ENCODE measurements at places on chromosomes 12 and 14.
A peak's percentile ranks its signal among the peaks of the same experiment; 100 is the strongest.

DNA sequence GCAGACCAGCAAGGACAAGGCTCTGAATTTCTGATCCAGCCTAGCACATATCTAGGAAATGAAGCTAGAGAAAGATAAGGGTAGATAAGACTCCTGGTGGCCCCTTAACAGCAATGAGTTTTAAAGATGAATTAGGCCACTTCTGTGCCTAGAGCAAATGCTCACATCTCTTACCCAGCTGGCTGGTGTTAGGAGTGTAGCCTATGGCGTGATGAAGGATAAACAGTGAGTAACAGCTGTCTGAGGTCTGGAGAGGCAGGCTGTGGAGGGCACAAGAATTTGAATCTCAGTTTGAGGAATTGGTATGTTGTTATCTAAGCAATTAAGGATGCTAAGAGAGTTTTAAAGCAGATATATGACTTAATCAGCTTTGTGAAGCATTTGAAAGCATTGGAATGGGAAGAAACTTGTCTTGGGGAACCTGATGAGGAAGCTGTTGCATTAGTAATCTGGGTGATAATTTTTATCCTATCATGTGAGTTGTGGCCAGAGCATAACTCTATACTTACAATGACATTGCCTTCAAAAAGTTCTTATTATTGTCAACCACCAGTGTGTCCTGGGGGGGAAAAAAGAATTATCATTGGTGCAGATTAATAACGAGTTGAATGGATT is 161.8 kb downstream of the SRGAP1 start:
- DNase-seq: no peak

DNA sequence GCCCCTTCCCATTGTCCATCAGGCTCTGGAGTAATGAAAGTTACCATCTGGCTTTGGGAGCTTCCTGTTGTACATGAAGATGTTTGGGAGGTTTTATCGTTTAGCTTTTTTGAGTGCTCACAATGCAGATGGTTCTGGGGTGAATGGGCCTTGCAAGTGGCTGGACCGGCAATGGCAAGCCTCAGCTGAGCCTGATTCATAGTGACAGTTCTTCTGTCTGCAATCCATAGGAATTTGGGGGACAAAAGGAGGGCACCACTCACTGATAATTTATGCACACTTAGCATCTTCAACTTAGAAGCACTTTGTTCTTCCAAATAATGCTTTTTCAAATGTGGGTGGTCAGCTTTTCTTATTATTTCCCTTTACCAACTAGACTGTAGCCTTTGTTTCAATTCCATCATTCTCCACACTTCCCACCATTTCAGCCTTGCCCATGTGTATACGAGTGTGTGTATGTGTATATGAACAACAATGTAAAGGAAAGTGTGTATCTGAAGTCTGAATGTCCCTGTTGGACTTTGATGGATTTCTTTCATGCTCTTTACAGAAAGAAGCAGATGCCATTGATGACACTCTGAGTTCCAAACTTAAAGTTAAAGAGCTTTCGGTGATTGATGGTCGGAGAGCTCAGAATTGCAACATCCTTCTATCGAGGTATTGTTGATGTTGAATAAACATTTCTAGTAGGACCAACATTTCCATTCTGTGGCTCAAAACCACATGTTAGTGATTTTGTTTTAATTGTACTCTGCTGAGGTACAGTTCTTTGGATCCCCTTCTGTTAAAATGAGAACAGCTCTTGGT is 125.5 kb downstream of the GPR135 start:
- no peak for DNase-seq

DNA sequence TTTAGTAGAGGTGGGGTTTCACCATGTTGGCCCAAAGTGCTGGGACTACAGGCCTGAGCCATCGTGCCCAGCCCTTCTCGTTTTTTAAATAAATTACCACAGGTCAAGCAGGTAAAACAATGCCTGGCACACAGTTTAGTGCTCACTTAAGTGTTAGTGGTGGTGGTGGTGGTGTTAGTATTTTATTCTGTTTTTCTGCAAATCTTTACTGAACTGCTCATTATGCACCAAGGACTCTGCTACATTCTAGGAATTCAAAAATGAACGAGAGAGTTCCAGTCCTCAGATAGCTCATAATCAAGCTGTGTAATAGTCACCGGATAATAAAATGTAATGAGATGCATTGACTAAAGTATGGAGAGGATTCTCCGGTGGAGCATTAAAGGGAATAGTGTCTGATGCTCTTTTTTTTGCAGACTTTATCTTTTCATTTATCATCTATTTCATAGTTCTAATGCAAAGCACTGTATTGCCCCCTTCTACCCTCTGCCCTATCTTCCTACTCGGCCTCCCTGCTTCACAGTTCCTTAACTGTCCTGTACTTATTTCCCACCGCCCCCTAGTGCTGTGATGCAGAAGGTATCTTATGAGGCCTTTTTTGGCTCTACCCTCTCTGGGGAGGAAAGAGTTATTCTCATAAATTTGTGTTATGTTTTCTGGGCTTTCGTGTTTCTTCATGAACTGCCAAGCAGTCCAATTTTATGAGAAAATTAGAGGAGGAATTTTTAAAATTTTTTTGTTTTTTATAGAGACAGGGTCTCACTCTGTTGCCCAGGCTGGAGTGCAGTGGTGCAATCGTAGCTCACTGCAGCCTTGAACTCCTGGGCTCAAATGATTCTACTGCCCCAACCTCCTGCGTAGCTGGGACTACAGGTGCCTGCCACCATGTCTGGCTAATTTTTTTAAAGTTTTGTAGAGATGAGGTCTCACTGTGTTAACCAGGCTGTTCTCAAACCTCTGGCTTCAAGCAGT is 1.0 kb downstream of the ITFG2 start:
- DNase-seq: peak; percentile 43

DNA sequence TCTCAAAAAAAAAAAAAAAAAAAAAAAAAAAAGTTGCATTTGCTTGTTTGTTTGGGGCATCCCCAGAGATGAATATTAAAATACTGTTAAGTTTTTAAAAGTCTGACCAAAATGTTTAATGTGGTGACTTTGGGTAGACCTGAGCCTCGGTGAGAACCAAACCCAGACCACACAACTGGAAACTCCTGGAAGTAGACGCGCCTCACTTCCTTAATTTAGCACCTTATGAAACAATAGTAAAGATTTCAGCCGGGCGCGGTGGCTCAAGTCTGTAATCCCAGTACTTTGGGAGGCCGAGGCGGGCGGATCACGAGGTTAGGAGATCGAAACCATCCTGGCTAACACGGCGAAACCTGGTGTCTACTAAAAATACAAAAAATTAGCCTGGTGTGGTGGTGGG is 9.3 kb downstream of the NFKBIA start:
- DNase-seq: no peak

DNA sequence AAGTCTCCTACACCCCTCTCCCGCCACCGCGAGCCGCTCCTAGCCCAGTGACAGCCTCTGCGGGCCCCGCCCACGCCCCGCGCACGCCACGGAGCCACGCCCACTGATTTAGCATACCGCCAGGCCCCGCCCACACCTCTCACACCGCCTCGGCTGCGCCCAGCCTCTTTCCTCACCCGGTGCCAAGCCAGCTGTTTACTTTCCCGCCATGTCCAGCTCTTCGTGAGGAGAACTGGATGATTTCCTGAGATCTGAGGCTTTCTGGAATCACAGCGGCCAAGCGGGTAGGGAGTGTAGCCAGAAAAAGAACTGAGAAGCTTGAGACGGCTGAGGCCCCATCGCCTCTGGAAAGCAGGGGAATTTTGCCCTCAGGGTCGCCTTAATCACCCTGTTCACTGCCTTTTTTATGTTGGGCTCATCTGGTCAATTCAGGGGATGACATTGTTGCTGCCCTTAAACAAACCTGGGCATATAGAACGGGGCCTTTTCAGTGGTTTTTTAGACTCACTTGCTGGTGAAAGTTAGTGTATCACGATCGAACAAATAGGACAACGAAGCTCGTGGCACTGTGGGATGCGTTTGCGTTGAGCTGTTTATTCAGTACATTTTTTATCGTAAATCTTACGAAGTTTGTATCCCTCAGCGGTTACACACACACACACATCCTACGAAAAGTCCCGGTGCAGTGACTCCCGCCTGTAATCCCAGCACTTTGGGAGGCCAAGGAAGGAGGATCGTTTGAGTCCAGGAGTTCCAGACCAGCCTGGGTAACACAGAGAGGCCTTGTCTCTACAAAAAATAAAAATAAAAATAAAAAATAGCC is at the start of gene RNF212B:
RNF212B (plus strand) TSS at position 165 of the 823 bp plus-strand sequence. CDS start 2,410 bp downstream, outside the sequence.
- peak; percentile 51 for DNase-seq

DNA sequence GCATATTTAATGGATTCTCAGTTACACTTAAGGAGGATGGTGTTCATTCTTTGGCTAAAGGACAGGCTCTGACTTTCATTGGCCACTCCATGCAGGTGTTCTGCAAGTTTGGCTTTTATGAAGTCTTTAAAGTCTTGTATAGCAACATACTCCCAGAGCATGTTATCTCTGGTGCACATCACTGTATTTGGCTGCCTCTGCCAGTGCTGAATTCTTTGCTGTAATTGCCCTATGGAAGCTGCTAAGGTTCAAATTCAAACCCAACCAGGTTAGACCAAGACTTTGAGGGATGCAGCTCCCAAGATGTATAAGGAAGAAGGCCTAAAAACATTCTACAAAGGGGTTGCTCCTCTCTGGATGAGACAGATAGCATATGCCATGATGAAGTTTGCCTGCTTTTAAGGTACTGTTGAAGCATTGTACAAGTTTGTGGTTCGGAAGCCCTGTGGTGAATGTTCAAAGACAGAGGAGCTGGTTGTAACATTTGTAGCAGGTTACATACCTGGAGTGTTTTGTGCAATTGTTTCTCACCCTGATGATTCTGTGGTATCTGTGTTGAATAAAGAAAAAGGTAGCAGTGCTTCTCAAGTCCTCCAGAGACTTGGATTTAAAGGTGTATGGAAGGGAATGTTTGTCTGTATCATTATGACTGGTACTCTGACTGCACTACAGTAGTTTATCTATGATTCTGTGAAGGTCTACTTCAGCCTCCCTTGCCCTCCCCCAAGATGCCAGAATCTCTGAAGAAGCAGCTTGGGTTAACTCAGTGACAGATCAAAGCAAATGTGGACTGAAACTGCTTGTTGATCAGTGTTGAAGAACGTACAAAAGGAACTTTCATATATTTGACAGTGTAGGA is 19.4 kb downstream of the TMEM116 start:
- peak; percentile 65 for DNase-seq

DNA sequence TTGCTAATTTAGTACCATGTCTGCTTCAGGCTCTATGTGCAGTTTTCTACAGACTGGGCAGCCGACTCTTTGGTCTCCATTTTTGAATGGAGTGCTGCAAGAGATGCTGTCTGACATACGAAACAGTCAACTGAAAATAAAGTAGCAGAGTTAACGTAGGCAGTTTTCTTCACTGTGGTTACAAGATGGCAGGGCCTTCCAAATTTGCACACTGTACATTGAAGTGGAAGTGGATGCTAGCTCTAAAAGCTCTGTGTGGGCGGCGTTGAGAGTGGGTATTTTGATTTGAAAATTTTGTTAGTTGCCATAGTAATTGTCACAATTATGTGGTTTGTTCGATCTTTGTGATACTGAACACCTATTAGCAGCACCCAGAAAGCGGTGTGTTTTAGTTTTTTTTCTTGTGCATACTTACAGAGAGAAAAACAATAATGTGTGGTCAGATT is 154.9 kb upstream of the ATP2B1 start:
- DNase-seq: peak; percentile 75
